ENCODE measurements at places on chromosomes 3 and 15.

GRCh38 chr3:24401811-24402185 is 92.9 kb downstream of the THRB start:
- no peak for DNase-seq

DNA sequence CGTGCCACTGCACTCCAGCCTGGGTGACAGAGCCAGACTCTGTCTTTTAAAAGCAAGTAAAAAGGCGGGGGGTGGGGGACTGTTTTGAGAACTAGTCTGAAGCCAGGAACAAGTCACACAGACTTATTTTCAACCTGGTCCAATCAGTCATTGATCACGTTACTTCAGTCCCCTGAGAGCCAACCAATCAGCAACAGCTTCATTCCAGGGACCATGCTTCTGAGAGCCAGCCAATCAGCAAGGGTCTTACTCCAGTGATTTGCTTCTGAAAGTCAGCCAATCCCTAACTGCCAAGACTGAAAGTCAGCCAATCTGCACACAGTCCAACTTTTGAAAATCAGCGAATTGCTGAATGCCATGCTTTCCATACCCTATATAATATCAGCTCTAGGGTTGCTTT is 48.6 kb upstream of the C15orf39 start:
- peak; percentile 32 for DNase-seq

DNA sequence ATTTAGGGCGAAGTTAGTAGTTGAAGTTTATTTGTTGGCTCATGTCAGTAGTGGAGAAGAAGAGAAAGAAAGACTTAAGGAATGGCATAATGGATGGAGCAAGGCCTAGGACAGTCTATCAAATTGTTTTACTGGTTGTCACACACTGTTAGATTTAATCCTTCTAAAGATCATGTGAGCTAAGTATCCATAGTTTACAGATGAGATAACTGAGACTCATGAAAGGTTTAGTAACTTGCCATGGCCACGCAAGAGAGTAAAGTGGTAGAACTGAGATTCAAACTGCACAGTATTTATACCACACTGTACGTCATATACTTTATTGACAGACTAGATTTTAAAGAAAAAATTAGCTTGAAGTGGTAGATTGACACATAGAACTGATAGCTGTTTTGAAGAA is 11.4 kb downstream of the SPRED1 start:
- no peak for DNase-seq

DNA sequence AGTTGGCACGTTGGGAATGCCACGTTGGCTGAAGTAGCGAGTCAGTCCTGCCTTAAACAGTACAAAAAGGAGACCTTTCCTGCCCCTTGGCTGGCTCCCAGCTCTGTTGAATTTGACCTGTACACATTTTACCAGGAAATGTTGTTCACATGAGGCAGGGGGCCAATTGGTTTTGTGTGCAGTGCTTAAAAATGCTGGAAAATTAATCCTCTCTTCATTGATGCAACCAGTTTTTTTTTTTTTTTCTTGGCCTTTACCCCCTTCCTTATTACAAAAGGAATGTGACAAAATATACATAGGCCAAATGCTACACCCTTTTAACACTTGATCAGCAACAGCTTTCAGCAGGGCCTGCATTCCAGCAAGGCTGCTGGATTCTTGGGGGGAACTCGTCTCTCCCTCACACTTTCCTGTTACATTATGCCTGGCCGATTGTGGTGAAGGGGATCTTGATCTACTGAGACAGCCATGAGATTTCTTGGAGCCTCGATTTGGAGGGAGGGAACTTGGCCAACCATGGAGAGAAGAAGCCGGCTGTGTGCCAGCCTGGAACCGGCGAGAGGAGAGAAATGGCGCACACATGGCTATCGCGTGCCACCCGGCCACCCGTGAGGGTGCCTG is 93.1 kb downstream of the DNASE1L3 start:
- DNase-seq, result no peak

- DNase-seq, result no peak
Observed at GRCh38 chr3:156635973-156636372, 38.4 kb upstream of the TIPARP start.

- DNase-seq, result no peak
Observed at GRCh38 chr15:100245855-100246254, 95.9 kb downstream of the ADAMTS17 start.

DNA sequence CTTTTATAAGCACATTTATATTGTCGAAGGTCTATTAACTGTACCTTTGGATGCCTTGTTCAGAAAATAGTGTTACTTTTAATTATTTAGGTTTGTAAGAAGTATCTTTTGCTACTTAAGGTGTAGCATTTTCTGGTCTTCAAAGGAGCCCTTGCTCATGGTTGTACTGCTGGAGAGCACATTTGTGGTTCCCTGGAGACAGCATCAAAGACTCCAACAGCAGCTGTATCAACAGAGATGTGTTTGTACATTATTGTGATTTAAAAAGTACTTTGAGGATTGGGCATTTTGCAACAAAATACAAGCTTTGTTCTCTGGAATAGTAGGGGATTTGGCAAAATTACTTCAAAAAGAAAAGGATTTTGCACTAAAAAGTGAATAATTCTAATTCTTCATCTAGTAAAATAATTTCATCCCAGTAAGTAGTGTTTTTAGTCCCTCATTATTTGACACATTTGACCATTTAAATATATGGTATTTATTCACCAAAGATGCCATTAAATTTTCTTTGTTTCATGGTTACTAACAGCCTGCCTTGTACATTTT is 16.5 kb downstream of the TBC1D23 start:
- DNase-seq, result no peak

- DNase-seq, result no peak
Observed at GRCh38 chr3:42504334-42505127, 2.1 kb downstream of the VIPR1 start.

- DNase-seq, result no peak
Observed at GRCh38 chr3:160008961-160009360, 20.3 kb downstream of the IL12A start.

DNA sequence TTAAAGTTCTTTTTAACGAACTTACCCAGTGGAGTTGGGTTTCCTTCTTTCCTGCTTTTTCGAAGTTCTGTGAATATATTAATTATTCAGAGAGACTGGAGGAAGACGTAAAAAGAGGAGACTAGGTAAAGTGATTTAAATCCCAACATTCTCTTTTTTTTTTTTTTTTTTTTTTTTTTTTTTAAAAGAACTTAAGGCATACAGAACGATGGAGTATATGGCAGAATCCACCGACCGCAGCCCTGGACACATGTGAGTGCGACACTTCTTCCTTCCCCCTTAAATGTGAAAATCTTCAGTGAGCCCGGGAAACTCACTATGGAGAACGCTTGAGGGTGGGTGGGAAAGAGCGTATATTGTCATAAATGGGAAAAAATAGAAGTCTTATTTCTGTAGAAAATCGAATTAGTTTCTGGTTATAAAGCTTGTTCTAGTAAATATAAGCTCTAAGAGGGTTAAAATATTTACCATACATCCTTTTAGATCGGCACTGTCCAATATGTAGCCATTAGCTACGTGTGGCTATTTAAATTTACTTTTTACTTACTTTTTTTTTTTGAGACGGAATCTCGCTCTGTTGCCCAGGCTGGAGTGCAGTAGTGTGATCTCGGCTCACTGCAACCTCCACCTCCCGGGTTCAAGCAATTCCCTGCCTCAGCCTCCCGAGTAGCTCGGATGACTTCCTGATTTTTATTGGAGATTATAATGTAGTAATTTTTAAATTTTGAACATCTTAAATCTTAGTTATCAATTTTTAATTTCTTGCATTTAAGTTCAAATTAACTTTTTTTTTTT is 892 bp downstream of the NMD3 start:
- DNase-seq, result peak; percentile 40

DNA sequence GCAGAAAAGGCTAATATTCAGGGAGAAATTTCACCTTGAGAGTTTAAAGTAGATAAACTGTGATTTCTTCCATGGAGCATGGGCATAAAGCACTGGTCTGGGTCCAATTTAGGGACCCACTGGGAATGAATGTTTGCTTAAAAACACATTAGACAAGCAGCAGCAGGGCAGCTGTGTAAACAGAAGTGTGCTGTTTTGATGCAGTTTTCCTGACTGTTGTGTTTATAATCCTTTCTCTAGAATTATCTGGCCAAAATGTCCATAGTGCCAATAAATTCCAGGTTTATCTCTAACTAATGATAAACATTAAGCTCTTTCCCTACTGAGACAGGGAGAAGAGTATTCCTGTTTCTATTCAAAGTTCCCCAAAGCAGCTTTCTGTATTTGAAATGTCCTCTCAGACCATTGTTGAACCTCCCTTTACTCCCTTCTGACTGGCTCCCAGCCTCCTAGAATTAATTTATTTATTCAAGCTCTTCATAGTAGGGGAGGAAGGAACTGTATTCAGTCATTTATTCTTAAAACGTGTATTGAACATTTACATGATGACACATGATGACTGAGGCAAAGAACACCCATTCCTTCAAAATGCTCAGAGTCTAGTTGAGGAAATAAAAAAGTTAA is 7.0 kb upstream of the TM4SF18 start:
- no peak for DNase-seq

DNA sequence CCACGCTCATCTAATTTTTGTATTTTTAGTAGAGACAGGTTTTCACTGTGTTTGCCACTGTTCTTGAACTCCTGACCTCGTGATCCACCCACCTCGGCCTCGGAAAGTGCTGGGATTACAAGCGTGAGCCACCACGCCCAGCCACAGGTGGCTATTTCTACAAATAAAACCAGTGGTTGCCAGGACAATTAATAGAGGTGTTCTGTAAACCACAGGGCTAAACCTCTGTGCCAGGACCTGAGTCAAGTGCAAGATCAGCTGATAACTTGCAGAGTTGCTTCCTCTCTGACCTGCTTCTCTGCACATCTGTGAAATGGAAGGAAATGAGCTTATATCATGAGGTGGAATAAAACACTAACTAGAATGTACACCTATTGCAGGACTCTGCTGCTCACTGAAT is 72.8 kb downstream of the CD200R1L start:
- DNase-seq, result peak; percentile 15

DNA sequence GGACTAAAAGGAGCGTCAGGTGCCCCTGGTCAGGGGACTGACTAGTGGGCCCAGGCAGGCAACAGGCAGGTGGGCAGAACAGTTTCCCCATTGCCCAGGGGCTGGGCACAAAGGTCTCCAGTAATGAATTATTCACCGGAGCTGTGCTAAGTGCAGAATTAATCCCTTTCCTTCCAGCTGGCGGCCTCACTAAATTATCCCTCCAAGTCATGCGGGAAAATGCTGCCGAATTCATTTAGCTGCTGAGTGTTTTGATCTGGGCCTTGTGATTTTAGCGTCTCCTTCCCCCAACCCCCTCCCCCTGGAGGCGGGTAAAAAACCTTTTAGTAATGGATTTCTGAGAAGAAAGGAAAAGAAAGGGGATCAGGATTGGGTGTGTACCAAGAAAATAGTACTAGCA is 47.2 kb downstream of the CCDC33 start:
- no peak for DNase-seq

DNA sequence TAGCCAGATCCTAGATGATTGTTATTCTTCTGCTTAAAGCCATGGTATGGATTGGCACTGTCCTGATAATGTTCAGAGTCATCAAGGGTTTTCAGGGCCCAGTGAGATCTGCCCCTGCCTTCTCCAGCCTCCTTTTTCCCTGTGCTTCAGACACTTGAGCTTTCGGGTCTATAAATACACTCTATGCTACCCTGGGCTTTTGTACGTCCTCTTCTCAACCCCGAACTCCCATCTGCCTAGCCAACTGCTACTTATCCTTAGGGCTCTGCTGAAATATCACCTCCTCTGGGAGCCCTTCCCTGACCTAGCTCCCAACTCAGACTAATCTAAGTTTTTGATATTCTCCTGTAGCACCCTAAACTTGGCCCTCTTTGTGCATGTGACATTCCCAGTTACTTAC is 115.3 kb downstream of the OPA1 start:
- no peak for DNase-seq

GRCh38 chr3:133987948-133988484 is 41.7 kb downstream of the SLCO2A1 start:
- no peak for DNase-seq

DNA sequence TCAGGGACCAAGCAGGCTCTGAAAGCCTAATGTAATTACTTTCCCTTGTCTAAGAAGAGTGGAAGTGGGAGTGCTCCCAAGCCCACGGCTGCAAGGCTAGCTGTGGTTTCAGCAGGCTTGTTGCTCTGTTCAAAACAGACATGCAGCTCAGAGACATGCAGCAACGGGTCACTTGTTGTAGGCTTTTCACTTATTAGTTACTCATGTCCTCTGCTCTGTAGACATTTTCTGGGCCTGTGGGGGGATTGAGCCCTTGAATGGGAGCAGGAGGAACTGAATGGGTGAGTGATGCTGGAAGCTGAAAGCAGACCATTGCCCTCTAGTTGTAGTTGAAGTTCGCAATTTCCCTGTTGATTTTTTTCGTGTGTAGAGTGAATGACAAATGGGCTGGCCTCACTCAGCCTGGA is 261.9 kb upstream of the NR2E3 start:
- no peak for DNase-seq

- no peak for DNase-seq
Observed at GRCh38 chr3:157166561-157166960, 6.6 kb upstream of the CCNL1 start.

- no peak for DNase-seq
Observed at GRCh38 chr3:125140818-125141595, 71.5 kb downstream of the SLC12A8 start.

- no peak for DNase-seq
Observed at GRCh38 chr3:190696777-190697501, 165.6 kb downstream of the GMNC start.

GRCh38 chr15:86799226-86799625 is 719.6 kb downstream of the AGBL1 start:
- no peak for DNase-seq

- no peak for DNase-seq
Observed at GRCh38 chr15:50064673-50065072, 54.4 kb downstream of the ATP8B4 start.

GRCh38 chr15:76972389-76973361 is 22.3 kb upstream of the PSTPIP1 start:
- DNase-seq, result no peak

GRCh38 chr15:63491979-63492378 is 12.4 kb upstream of the USP3 start:
- no peak for DNase-seq

DNA sequence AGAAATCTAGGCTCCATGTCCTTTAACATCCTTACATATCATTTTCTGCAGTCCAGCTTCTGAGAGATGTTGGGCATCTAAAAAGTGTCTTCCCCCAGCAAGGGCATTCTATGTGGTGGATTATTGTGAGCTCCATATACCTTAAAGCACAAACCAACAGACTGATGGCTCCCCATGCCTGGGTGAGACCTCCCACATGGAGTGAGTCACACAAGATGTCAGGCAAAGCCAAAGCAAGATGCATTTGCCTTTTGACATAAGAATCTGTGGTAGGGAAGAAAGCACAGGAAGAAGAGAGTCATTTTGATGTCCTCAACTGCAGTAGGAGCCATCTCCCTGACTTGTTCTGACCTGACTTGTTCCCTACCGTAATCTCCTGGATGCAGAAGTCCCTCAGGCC is 238.7 kb upstream of the EIF1B start:
- no peak for DNase-seq

Measured in stimulated activated CD4-positive, alpha-beta T cell treated with anti-CD3 and anti-CD28 coated beads, Interleukin-15, amount 100 ng/mL, for 24 hours (primary cell).